ENCODE measurements at places on chromosomes 3 and 15.

DNA sequence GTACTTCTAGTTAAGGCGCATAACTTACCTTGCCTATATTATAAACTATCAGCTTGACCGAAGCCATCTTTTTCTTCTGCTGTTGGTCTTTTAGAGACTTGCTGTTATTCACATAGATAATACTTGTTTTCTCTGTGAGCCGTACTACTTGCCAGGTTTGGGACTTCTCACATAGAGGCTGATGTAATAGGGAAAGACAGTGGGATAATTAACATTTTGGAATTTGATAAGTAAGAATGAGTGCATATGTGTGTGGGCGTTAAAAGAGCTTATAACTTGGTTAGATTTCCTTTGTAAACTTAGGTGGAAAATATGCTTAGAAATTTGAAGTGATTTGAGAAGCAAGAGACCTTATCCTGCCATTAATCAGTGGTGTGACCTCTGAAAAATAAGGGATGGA lies 47.8 kb downstream of the FNDC3B start:
- DNase-seq: no peak

DNA sequence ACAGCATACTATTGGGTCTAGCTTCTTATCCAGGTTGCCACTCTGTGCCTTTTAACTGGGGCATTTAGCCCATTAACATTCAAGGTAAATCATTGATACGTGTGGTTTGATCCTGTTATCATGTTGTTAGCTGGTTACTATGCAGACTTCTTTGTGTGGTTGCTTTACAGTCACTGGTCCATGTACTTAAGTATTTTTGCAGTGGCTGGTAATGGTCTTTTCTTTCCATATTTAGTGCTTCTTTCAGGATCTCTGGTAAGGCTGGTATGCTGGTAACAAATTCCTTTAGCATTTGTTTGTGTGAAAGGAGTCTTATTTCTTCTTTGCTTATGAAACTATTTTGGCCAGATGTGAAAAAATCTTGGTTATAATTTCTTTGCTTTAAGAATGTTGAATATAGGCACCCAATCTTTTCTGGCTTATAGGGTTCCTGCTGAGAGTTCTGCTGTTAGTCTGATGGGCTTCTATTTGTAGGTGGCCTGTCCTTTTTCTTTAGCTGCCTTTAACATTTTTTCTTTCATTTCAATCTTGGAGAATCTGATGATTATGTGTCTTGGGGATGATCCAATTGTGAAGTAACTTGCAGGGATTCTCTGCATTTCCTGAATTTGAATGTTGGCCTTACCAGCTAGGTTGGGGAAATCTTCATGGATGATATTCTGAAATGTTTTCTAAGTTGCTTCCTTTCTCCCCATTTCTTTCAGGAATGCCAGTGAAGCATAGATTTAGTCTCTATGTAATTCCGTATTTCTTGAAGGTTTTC lies 39.3 kb downstream of the CCR1 start:
- no peak for DNase-seq

GRCh38 chr3:12231431-12231830 lies 57.4 kb upstream of the PPARG start:
- DNase-seq: no peak

DNA sequence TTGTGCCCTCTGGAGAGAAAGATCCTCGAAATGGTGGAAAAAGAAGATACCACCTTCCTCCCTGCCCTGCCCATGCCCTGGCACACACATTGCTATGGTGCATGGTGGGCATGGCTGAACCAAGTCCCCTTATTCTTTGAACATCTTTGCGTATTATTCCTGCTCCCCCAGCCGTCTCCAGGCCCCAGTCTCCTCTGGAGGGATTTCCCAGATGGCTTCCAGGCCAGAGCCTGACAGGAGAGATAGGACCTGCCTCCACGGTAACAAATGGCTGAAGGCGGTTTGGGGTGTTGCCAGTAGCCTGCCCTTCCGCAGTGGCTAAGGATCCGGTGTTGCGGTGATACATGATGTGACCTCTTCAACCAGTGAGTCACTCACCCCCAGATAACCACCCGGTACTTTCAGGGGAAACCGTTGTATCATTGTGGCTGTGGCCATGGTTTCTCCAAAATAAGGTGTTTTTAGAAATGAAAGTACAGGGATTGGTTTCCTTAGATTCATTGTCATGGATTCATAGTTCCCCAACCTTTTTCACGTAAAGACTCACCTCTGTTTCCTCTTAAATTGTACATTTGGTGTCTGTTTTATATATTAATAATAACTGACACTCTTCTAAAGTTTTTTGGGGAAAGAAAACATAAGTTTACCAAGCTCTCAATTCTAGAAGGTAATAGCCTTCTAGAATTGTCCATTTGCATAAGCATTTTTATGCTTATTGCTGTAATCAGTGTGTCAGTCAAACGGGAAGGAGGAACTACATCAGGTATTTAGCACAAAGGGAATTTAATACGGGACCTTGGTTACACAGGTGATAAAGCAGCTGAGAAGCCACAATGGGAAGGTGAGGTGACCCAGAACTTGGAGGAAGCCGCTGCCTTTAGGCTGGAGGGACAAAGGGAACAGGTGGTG lies 25.9 kb downstream of the SMAD3 start:
- peak; percentile 81 for DNase-seq

GRCh38 chr3:177013681-177014280 lies 183.5 kb downstream of the TBL1XR1 start:
- no peak for DNase-seq

DNA sequence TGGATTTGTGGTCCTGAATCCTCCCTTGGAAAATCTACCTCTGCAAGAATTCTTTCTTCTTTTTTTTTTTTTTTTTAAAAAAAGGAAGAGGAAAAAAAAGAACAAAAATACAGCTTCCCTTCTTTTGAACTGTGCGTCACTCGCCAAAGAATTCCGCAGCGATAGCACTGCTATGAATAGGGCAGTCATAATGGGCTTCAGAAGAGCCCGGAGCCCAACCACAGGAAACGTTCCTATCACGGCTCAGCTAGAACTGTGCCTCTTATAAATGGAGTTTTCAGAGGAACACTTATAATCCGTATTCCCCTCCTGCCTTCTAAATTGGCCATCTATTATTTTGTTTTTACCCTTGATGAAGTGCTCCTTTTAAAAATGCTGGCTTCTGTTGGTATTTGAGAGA lies 227.7 kb downstream of the ADAMTS17 start:
- no peak for DNase-seq

DNA sequence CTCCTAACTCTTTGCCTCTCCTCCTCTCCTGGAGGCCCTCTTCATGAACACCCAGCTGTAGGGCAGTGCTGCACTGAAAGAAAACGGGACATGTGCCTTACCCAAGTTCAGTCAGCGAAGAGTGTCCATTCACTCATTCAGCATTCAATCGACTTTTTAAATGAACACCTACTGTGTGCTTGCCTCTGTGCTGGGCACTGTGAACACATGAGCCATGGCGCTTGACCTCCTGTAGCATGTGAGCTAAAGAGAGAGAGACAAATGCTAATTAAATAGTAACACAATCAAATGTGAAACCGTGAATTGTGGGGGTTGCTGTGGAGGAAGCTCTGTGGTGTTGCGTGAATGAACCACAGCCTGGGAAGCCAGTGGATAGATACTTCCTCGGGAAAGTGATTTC lies 43.4 kb downstream of the ST6GAL1 start:
- DNase-seq: no peak

GRCh38 chr3:171908731-171909130 lies 65.6 kb downstream of the TMEM212 start:
- no peak for DNase-seq

DNA sequence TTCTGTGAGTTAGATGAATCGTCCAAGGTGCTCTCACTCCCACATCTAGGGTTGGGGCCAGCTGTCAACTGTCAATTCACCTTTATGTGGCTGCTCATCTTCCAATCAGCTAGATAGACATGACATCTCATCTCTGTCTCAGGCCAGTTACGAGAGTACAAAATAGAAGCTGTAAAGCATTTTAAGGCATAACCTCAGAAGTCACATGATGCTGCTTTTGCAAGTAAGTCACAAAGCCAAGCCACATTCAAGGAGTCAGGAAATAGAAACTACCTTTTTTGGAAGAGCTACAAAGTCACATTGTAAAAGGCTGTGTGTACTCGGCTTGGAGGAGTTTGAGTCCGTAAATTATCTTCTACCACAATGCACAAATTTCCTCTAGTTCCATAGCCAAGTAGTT lies 5.1 kb upstream of the CCR1 start:
- DNase-seq: peak; percentile 53

DNA sequence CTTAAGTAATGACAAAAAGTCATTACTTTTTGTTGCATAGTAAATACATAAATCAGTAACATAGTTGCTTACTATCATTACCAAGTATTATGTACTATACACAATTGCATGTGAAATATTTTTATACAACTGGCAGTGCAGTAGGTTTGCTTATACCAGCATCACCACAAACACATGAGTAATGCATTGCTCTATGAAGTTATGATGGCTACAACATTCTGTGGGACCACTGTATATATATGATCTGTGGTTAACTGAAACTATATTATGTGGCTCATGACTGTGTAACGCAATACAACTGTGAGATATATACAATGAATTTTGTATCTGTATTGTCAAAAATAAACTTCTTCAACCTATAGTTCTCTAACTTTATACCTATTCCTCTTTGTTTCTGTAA lies 113.7 kb upstream of the RBMS3 start:
- no peak for DNase-seq
